ENCODE measurements at places on chromosomes 4 and X. TPM values are rescaled to one million over a fixed set of nuclear protein-coding genes. Genes with fewer than 3 reads are reported as not detected.

DNA sequence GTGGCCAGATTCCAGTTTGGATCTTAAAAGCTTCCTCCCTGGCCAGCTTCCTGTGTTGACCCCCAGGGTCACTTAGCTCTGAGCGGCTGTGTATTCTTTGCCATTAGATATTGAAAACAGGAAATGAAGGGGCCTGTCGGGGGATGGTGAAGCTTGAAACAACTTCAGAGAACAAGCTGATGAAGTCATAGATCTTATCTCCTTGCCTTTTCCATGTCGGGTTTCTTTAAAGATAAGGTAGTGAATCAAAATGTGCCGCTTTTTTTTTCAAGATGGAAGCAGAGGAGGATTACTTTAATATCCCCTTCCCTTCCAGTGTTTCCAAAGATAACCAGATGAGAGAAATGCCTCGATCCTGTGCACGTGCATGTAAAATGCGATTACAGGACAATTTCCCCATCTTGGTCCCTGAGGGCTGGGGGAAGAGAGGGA lies 508.5 kb downstream of the MID1IP1 start:
- peak; percentile 59 for DNase-seq
- H3K4me3 ChIP-seq = peak overlapping the region; percentile 51
- H3K27me3 ChIP-seq = no peaks in the 10 kb centered on the region
- peak overlapping the region; percentile 100 for H3K27ac ChIP-seq

- H3K4me3 ChIP-seq = no peak overlapping the region
- H3K27me3 ChIP-seq = no peaks in the 10 kb centered on the region
- no peak for DNase-seq
- H3K27ac ChIP-seq = no peak overlapping the region
Observed at GRCh38 chrX:69094977-69095669, 70.1 kb downstream of the PJA1 start.

GRCh38 chr4:3352505-3352904 lies 59.7 kb downstream of the RGS12 start:
- DNase-seq = no peak
- H3K36me3 ChIP-seq = peaks cover 8% of the 10 kb centered on the region
- peaks cover 12% of the 10 kb centered on the region for H3K4me1 ChIP-seq
- no peaks in the 10 kb centered on the region for H3K27me3 ChIP-seq

GRCh38 chrX:78514852-78515251 lies 144.3 kb downstream of the RTL3 start:
- peaks cover 48% of the 10 kb centered on the region for H3K4me1 ChIP-seq
- DNase-seq = no peak
- peak overlapping the region; percentile 86 for H3K27ac ChIP-seq
- H3K27me3 ChIP-seq = no peaks in the 10 kb centered on the region
- H3K36me3 ChIP-seq = peaks cover 2% of the 10 kb centered on the region

DNA sequence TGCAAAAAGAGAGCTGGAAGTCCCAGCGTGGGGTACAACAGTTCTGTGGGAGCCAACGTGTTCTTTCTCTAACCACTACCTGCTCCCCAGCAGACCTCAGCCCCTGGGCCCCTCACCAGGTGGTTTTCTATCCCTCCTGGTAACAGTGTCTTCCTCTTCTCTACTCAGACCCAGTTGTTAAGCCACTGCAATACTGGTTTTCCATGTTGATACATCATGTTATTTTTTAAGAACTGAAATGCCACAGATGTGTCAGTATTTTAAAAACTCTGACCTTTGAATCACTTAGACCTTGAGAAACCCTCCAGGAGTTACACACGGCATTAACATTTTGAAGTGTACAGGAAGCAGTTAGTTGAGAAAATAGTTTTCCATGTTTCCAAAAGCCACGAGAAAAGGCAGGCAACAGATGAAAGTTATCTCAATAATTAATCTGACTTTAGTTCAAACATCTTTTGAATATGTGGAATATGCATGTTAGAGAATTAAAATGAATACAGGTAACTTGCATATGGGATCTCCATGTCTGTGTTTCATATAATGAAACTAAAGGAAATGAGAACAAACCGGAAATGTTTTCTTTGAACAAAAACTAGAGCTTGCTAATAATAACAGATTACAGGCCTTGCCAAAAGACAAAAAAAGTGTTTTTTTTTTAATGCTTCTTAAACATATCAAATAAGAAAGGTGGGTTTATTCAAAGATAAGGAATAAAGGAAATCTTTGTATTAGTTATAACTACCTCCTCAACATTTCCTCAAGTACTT lies 108.8 kb downstream of the ZNF827 start:
- peak; percentile 68 for DNase-seq
- H3K4me3 ChIP-seq = peak overlapping the region; percentile 43
- H3K27me3 ChIP-seq = no peaks in the 10 kb centered on the region
- H3K27ac ChIP-seq = peak overlapping the region; percentile 77
- H3K36me3 ChIP-seq = peaks cover 50% of the 10 kb centered on the region

- H3K36me3 ChIP-seq = no peaks in the 10 kb centered on the region
- no peaks in the 10 kb centered on the region for H3K27me3 ChIP-seq
- H3K27ac ChIP-seq = no peak overlapping the region
- no peak overlapping the region for H3K4me3 ChIP-seq
- DNase-seq = no peak
Observed at GRCh38 chr4:20351360-20352162, 99.9 kb downstream of the SLIT2 start.

DNA sequence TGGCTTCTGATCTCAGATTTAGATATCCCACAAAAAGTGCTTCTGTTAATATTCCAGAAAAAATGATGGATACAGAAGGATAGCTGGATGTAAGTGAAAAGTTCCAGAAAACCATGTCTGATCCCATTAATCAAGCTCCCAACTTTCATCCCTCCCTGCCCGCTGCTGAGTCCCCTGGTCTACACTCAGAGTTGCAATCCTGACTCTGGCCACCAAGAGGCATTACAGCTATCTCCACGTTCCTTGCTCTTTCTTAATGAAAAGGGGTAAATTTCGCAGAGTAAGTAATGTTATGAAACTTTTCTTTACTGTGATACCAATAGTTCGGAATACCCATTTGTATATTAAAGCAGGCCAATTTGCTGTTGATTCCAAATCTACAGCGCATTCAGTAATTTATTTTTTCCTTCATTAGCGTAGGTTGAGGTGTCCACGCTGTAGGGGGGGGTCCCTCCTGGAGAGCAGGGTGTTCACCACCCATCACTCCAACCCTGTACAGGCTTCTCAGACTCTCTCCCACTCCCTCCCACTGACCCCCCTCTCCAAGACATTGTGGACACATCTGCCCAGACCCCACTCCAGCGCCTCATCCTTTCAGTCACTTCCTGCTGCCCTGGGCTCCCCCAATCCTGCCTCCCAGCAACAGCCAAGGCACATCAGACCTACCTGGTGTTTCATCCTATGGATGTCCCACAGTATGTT lies 55.1 kb downstream of the RAB40A start:
- peak overlapping the region; percentile 75 for H3K4me3 ChIP-seq
- H3K4me1 ChIP-seq = peaks cover 6% of the 10 kb centered on the region
- H3K36me3 ChIP-seq = no peaks in the 10 kb centered on the region
- DNase-seq = peak; percentile 43
- H3K27ac ChIP-seq = peak overlapping the region; percentile 83
- H3K27me3 ChIP-seq = peaks cover 2% of the 10 kb centered on the region

DNA sequence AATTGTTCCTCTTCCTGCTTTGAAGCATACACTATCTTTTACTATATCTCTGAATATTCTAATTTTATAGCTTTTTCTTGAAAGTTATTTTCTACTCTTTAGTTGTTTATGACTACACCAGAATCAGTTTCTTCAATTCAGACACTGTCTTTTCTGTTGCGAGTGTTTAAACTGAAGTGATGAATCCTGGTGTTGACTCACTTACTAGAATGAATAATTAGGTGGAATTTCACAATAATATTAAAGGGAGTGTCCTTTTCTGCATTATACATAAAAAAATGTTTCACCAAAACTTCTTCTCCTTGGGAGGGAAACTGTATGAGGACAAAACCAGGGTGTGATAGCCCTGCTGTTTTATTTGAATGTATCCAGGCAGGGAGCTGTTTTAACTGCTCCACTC lies 1383.1 kb downstream of the C4orf33 start:
- no peak for DNase-seq
- H3K4me1 ChIP-seq = no peaks in the 10 kb centered on the region
- H3K27ac ChIP-seq = no peak overlapping the region
- no peaks in the 10 kb centered on the region for H3K36me3 ChIP-seq
- no peak overlapping the region for H3K4me3 ChIP-seq

DNA sequence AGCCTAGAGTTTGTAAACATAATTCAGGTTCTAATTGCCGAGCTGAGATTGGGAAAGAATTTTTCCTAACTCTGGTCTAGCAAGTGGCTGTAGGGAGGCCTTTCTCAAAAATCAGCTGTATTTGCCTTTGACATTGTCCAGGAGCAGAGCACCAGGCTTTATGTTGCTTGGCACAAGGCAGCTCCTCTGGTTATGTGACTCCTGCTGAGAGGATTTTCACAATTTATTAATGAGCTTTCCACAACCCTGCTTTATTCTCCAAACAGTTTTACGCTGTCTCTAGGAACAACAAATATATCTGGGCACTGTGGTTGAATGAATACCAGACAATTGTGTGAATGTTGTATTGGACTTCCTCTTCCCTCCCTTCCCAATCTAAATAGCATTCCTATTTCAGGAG lies 14.9 kb downstream of the LSM6 start:
- no peak overlapping the region for H3K27ac ChIP-seq
- no peak for DNase-seq
- H3K36me3 ChIP-seq = peaks cover 38% of the 10 kb centered on the region
- no peak overlapping the region for H3K4me3 ChIP-seq

GRCh38 chr4:172631832-172632231 lies 536.8 kb upstream of the GALNT7 start:
- no peak overlapping the region for H3K4me3 ChIP-seq
- no peaks in the 10 kb centered on the region for H3K27me3 ChIP-seq
- no peaks in the 10 kb centered on the region for H3K36me3 ChIP-seq
- no peaks in the 10 kb centered on the region for H3K4me1 ChIP-seq
- H3K27ac ChIP-seq = no peak overlapping the region
- DNase-seq = no peak

DNA sequence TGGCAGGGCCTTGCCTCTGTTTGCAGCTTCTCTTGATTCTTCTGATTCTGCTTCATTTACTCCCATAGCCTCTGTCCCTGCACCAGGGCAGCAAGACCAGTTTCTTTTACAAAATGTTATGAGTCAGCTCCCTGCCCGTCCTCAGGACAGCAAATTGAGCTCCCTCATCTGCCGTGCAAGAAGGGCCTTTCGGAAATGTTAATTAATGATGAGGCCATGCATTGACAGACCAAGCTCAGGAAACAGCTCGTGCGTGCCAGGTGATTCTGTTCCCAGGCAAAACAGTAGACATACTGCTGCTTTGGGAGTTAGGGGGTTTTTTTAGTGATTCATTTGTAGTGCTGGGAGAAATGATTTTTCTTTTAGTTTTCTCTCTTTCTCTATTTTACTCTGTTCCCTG lies 231.7 kb downstream of the FBXW7 start:
- no peaks in the 10 kb centered on the region for H3K27me3 ChIP-seq
- no peak for DNase-seq
- no peaks in the 10 kb centered on the region for H3K4me1 ChIP-seq
- no peak overlapping the region for H3K27ac ChIP-seq

GRCh38 chrX:20177093-20177492 lies 35.5 kb upstream of the EIF1AX start:
- H3K4me3 ChIP-seq = no peak overlapping the region
- no peaks in the 10 kb centered on the region for H3K27me3 ChIP-seq
- DNase-seq = no peak
- H3K4me1 ChIP-seq = peaks cover 8% of the 10 kb centered on the region
- H3K27ac ChIP-seq = no peak overlapping the region
- H3K36me3 ChIP-seq = peaks cover 13% of the 10 kb centered on the region

DNA sequence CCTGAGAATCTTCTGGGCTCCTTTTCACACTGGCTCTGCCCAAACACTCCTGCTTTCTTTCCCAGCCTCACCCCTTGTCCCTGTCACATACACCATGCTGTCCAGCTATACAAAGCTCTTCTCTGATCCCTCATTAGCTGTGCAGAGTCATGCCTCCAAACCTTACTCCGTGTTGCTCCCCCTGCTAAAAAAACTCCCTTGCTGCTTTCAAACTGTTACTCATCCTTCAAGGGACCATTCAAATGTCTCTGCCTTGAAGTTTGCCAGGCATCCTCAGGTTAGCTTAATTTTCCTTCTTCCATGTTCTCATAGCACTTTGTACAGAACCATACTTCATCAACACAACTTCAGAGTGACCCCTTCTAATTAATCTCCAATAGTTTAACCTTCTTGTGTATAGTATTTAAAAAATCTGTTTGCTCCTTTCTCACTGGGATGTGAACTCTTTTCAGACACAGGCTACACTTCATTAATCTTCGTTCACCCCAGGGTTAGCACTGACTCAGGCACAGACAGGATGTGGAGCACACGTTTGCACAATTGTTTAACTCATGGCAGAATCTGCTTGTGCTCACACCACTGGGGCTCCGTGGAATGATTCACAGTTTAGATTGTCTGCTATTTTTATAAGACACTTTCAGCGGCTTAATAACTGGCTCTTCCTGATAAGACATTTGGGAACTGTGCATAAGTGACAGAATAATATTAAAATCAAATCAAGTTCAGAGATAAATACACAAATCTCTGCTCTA lies 21.4 kb upstream of the SEL1L3 start:
- H3K36me3 ChIP-seq = no peaks in the 10 kb centered on the region
- H3K4me1 ChIP-seq = no peaks in the 10 kb centered on the region
- no peak overlapping the region for H3K4me3 ChIP-seq
- DNase-seq = no peak

DNA sequence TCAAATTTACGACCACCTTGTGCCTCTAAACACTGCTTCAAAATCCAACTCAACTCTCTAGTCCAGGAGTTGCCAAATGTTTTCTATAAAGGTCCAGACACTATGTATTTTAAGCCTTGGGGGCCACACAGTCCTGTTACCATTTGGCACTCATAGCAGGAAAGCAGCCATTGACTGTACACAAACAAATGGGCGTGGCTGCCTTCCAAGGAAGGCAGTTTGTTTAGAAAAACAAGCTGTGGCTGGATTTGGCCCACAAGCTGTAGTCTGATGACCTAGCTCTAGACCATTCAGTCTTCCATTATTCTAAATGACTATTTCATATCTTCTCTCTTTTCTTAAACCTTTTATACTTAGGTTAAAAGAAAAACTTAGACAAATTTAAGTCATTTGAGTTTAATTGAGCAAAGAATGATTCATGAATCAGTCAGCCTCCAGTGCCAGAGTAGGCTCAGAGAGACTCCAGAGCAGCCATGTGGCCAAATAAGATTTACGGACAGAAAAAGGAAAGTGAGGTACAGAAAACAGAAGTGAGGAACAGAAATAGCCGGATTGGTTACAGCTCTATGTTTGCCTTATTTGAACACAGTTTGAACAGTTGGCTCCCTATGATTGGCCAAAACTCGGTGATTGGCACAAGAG lies 825.8 kb upstream of the LCORL start:
- no peak overlapping the region for H3K27ac ChIP-seq
- no peak for DNase-seq
- no peak overlapping the region for H3K4me3 ChIP-seq
- no peaks in the 10 kb centered on the region for H3K36me3 ChIP-seq

PABPC1L2B gene
- total RNA-seq = not detected

NOX1 gene
- not detected for total RNA-seq

PGRMC2 gene
- total RNA-seq = 48.1 TPM

LYAR gene
- 65.6 TPM for total RNA-seq

FGFBP1 gene
- total RNA-seq = not detected

PCDH19 gene
- not detected for total RNA-seq

RASL11B gene
- total RNA-seq = 0.23 TPM

USP17L25 gene
- not detected for total RNA-seq

GPAT3 gene
- total RNA-seq = 1.6 TPM

NIPAL1 gene
- 1.8 TPM for total RNA-seq

DNAAF6 gene
- not detected for total RNA-seq
